ENCODE measurements at places on chromosomes 6 and 20.
A peak's percentile ranks its signal among the peaks of the same experiment; 100 is the strongest.

DNA sequence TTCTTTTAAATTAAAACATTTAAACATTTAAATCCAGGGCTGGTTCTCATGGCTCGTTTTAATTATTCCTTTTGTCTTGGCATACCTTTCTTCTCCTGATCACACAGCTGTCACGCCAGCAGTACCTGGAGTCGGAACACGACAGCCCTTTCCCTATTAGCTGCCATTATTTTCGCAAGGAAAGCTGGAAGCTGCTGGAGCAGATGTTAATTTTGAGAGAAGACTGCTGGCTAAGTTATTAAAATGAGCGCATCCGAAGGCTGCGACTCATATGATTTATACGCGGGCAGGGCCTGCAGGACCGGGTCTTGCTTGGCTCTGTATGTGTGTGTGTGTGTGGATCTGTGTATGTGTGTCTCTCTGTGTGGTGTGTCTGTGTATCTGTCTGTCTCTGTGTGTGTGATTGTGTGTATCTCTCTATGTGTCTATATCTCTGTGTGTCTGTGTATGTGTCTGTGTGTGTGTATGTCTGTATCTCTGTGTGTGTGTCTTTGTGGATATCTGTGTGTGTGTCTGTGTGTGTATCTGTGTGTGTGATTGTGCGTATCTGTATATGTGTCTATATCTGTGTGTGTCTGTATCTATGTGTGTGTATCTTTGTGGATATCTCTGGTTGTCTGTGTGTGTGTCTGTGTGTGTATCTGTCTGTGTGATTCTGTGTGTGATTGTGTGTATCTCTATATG lies 191.5 kb downstream of the CDH4 start:
- no peak for DNase-seq

GRCh38 chr6:52994031-52994838 lies 849 bp downstream of the GSTA4 start:
- DNase-seq, result no peak

- DNase-seq, result no peak
Measured at GRCh38 chr20:24954151-24954550, 5.1 kb downstream of the CST7 start.

- peak; percentile 26 for DNase-seq
Measured at GRCh38 chr20:50270569-50270968, 79.9 kb downstream of the CEBPB start.

DNA sequence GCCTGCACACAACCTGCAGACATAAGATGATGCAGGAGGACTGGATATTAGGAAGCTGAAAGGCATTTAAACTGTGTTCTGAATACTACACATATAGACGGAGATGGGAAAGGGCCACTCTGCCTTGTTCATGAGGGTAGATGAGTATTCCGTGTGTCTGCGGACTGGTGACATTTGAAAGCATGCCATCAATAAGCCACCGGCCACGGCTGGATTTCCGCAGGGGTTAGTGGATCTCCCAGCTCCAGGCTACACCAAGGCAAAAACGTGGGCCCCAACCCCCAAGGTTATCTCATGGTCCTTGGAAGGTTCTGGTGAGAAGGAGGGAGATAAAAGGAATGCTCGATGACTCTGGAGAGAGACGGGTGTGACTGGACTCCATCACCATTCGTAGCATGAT lies 78.6 kb upstream of the THBS2 start:
- DNase-seq, result no peak

GRCh38 chr20:44651684-44652423 lies at the start of gene ADA:
TSS of gene ADA (minus strand) at chr20:44651699. CDS start at chr20:44651607, 92 bp downstream.
- DNase-seq, result peak; percentile 42

DNA sequence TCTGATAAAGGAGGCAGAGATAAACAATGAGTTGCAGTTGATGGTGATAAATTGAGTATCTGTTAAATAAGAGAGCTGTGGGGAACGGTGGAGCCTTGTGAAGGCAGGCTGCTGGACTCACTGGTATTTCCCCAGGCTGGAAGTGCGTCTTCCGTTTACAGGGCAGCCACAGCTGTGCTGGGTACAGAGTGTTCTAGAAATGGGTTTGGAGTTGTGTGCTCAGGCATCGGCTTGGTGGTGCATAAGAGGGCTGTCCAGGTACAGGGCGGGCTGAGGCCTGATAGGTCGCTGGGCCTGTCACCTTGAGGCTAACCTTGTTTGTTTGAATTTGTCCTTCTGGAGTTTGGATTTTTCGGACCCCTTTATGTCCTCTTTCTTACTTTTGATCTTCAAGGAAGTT lies 39.3 kb downstream of the ARID1B start:
- no peak for DNase-seq

DNA sequence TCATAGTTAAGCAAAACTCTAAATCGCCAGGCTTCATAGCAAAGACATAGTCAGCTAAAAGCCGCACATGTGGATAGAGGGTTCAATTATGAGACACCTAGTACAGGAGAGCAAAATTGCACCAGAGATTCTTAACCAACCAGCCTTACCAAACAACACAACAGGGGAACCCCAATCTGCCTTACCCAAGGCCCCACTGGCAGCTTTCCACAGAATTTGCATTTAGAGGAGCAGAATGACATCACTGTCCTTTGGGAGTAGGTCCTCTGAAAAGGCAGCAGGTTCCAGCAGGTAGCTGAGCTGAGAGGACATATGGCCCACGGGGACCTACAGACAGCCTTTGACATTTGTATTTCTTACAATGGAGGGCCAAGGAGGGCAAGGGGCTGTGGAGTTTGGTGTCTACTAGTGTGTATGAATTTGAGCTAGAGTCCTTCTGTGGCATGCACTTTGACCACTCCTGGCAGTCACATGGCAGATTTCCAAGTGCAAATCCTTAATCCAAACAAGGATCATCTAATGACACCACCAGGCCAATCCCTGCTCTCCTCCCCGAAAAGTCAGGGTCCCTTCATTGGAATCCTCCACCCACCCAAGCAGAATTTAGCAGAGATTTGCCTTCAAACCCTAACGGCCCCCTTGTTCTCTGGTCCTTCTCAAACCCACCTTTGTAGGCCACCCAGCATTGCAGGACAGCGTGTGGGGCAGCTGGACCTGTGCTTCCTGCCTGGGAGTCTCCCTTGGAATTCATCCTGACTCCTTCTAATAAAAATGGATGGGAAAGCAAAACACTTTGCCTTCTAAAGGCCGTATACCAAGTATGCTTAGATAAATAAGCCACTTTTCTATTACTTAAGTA lies 171.2 kb upstream of the SUPT3H start:
- no peak for DNase-seq

- no peak for DNase-seq
Measured at GRCh38 chr20:10067321-10067720, 32.5 kb downstream of the ANKEF1 start.

DNA sequence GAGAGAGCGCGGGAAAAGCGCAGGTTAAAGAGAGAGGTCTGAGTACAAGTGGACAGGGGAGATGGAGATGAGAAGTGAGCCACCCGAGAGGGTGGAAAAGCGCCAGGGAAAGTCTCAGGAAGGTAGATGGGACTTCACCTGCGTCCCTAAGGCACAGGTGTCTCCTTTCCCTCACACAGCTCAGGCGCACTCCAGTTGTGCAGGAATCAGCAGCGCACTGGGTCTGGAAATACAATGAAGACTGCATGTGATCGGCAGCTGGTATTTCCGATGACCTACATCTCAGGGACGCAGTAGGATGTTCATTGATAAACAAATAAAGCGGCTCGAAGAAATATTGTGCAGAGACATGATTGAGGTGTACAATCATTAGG lies 432 bp upstream of the KHDRBS2 start:
- DNase-seq, result no peak

GRCh38 chr6:140537834-140538705 lies 1163.6 kb upstream of the CITED2 start:
- no peak for DNase-seq

- no peak for DNase-seq
Measured at GRCh38 chr20:41411391-41411847, 44.8 kb upstream of the EMILIN3 start.

DNA sequence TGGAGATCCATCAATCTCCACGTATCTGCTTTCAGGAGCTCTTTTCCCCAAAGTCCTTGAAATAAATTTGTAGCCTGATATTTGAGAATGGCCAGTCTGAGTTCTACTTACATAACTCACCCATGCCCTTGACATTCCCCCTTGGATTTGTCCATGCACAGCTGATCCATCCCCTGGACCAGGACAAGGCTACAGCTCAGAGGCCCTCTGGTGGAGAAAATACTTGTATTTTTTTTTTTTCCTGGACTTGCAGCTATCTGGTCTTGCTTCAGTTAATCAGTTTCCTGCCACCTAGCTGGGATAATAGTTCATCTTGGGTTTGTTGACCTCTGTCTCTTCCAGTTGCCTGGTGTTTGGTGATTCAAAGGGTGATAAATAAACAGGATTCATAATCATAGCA lies 467.6 kb downstream of the DHX35 start:
- DNase-seq, result no peak

DNA sequence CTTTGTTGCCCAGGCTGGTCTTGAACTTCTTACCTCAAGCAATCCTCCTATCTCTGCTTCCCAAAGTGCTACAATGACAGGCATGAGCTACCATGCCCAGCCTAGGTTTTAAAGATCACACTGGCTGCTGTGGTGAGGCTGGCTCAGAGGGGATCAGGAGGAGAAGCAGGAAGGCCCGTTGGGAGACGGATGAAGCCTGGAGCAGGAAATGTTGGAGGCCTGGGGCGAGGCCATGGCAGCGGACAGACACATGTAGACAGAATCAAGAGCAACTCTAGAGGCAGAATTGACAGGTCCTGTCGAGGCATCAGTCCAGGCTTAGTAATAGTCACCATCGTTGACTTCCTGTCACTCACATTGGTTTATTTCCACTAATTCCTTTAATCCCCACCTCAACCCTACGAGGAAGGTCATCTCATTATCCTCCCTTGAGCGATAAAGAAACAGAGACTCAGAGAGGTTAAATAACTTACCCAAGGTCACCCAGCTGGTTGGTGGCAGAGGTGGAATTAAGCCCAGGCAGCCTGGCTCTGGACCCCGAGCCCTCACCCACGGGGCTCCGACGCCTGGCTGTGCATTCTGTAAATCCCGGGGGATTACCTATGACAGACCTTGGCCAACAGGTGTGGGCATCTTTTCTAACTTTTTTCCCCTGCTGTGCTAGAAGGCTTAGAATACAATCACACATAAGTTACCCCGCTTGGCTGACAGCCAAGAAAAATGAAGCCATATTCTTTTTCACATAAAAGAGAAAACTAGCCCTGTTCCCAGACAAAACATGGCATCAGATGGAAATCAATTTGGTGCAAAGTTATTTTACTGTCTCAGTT lies 113.4 kb downstream of the EYA2 start:
- no peak for DNase-seq

DNA sequence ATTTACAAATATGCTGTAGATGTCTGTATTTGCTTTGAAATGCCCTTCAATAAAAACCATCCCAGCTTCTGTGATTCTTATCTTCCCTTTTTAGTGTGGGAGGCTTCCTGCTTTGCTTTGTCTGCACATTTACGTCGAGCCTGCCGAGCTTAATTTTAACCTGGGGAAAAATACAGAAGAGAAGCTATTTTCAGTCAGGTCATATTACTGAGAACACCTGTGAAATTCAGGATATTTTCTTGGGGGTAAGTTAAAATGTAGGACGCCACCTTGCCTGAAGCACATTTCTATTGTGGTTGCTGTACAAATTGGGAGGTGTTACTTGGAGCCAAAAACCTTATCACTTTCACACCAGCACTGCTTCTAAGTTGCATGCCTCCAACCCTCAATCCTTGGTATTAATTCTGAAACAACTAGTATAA lies 43.6 kb upstream of the FUCA2 start:
- DNase-seq, result no peak

GRCh38 chr6:143642403-143642802 lies 35.4 kb upstream of the PHACTR2 start:
- no peak for DNase-seq

GRCh38 chr20:20530428-20531151 lies 162.7 kb downstream of the INSM1 start:
- no peak for DNase-seq

- no peak for DNase-seq
Measured at GRCh38 chr6:31819871-31820299, 4.5 kb downstream of the HSPA1A start.

DNA sequence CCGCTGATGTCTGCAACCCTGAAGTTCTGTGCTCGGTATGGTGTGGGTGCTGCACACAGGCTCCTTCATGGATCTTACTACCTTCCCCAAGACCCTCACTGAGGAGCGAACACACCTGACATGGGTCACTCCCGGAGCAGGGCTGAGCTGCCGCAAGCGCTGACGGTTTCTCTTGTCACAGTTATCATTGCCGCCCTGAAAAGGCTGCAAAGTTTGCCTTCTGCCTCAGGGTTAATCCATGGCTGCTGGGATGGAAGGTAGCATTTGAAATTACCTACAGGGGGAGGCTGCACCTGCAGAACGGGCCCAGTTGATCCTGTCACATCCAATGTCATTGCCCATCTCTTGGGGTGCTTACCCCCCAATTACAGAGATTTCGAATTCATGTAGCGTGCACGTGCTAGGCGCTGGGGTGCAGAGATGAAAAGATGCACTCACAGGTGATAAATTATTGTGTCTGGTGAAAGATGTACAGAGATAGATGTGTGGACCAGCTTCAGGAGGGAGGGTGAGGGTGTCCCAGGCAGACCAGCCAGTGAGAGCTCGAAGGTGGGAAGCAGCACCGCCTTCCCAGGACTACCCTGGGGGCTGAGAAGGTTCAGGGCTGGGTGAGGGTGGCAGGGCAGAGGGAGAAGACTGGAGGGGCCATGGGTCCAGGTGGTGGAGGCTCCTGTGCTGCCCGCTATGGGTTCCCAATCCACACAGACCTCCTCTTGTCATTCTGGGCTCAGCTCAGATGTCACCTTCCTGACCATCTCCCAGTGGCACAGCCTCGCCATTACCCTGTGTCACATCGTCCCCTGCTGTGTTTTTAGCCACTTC lies 120.1 kb downstream of the SYCP2 start:
- DNase-seq, result no peak

DNA sequence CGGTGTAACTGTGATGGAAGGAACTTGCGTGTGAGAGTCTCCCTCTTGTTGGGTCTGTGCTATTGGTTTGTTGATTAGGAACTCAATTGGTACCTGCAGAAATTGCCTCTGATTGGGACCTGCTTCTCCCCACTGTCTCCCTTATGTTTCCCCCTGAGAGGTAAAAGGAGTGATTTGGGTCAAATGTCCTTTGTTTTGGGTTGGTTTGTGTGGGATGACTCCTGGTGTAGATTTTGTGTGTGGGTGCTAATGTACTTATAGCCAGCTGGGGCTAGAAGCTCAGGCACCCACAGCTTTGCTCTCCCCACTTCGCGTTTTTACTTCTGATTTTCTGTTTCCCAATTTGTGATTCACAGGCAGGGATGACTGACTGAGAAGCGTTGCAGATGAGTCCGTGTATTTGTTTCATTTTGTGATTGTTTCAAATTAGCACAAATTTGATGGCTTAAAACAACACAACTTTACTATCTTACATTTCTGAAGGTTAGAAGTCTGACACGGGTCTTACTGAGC lies 79.1 kb downstream of the UTRN start:
- no peak for DNase-seq

- no peak for DNase-seq
Measured at GRCh38 chr6:151733680-151734320, 73.7 kb upstream of the ESR1 start.

- DNase-seq, result no peak
Measured at GRCh38 chr6:108434222-108434621, 126.5 kb upstream of the FOXO3 start.

GRCh38 chr6:45850378-45851033 lies 165.2 kb downstream of the CLIC5 start:
- no peak for DNase-seq

Measured in CD4-positive, alpha-beta T cell treated with Interleukin-17A for 1 hour (primary cell).